RWPE1 (cell line): ENCODE measurements at places on chromosomes 1 and 21.

GRCh38 chr1:227362039-227362438 lies 43.7 kb upstream of the CDC42BPA start:
- no peak for DNase-seq

GRCh38 chr1:220884109-220884980 lies 5.1 kb downstream of the HLX start:
- DNase-seq, result no peak

DNA sequence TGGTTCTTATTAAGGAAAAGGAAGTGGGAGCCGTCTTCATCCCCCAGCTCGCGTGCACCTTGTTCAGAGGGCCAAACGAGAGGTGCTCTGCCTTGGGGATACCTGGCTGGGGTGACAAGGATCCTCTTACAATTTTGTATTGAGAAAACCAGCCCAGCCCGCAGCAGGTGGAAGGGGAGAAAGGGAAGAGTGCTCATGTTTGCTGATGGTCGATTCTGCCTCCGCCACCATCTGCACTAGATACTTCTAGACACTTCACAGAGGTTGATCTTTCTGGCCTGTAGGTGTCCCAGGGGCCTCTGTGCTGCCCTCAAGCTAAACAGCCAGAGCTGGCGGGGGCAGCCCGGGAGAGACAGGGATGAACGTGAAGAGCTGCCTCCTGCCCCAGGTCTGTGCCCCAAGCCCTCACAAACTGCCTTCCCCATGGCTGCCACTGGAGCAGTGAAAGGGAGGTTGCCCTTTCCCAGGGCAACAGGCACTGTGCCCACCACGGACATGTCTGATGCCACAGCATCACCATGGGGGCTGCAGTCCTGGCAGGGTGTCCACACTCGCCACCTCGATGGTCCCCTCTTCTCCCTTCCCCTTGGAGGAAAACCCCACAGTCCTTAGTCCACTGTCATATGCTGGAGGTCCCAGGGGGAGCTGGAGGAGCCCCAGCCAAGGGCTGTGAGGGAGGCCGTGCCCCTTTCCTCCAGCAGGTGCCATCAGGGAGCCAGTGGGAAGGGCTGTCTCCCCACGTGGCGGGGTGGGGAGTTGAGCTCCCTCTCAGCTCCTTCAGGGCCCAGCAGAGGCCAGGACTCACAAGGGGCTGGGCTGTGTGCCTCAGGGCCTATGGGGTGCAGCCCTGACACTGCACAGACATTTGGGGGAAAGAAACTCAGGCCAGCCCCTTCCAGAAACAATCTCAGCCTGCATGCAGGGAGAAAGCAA lies 8.1 kb downstream of the ADPRS start:
- no peak for DNase-seq

DNA sequence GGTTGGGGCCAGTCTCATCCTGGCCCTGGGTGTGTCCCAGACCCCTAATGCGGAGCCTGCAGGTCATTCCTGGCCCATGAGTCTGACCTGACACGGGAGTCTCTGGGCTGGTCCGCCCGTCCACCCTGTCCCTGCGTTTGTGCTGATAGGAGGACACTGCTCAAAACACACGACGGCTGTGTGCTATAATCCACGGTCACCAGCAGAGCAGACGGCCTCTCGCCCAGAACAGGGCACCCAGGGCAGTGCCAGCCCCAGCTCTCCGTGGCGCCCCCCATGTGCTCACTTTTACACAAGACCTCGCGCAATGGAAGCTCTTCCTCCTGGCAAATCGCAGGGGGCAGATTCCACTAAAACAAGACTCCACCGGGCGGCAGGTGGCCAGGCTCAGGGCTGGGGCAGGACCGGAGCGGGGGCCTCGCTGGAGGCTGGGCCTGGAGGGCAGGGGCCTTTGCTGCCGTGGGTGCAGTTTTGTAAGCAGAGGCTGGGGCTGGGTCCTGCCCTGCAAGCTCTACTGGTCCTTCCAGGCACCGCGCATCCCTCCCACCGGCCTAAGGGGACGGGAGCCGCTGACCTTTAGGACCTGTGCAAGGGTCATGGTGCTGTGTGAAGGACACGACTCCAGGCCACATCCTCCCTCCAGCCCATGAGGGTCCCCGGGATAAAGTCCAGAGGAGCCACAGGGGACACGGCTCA lies 10.6 kb upstream of the SLC19A1 start:
- DNase-seq, result no peak

- DNase-seq, result peak; percentile 45
Measured at GRCh38 chr21:26461500-26461899, 111.6 kb downstream of the CYYR1 start.

DNA sequence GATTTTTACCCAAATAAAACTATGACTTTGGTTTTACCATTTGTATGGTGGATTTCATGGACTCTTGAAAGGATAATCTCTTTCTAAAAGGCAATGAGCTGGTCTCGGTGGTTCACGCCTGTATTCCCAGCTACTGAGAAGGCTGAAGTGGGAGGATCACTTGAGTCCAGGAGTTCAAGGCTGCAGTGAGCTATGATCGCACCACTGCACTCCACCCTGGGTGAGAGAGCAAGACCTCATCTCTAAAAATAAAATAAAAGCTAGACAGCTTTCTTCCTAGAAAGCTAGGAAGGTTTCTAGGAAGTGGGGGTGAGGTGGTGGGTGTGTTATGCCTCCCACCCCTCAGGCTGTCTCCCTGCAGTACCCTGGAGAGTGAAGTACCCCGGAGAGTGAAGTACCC lies 54.0 kb upstream of the L1TD1 start:
- no peak for DNase-seq

DNA sequence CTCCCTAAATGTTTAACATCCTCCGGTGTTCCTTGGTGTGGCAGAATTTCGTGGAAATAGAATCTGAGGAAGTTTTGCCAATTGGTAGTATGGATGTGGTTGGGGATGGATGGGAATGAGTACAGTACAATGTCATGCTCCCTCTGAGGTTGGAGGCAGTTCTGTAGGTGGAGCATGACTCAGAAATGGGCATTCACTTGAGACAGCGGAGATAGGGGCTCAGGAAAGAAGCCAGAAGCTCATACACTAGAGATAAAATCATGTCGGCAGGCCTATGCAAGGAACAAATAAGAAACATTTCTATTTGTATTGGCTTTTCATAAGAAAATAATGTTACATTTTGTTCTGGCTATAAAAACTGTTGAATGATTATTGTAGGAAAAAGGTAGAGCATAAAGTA lies 196.0 kb downstream of the URB2 start:
- DNase-seq, result no peak

- DNase-seq, result no peak
Measured at GRCh38 chr1:223046011-223046410, 97.0 kb downstream of the TLR5 start.

GRCh38 chr1:111920221-111921024 lies 69.0 kb downstream of the KCND3 start:
- peak; percentile 24 for DNase-seq

GRCh38 chr1:216140730-216141524 lies 282.3 kb downstream of the USH2A start:
- no peak for DNase-seq
